GM23338 (cell line): ENCODE measurements at places on chromosomes 16 and 17. TPM values are rescaled to one million over a fixed set of nuclear protein-coding genes. Genes with fewer than 3 reads are reported as not detected.

GRCh38 chr17:51638971-51639370 is 378.6 kb downstream of the UTP18 start:
- H3K27me3 ChIP-seq = no peaks in the 10 kb centered on the region
- peaks cover 5% of the 10 kb centered on the region; the same call in 1 of the 2 replicates for H3K4me1 ChIP-seq
- no peak for DNase-seq
- H3K27ac ChIP-seq = no peak overlapping the region
- no peaks in the 10 kb centered on the region for H3K36me3 ChIP-seq
- H3K4me3 ChIP-seq = no peak overlapping the region

DNA sequence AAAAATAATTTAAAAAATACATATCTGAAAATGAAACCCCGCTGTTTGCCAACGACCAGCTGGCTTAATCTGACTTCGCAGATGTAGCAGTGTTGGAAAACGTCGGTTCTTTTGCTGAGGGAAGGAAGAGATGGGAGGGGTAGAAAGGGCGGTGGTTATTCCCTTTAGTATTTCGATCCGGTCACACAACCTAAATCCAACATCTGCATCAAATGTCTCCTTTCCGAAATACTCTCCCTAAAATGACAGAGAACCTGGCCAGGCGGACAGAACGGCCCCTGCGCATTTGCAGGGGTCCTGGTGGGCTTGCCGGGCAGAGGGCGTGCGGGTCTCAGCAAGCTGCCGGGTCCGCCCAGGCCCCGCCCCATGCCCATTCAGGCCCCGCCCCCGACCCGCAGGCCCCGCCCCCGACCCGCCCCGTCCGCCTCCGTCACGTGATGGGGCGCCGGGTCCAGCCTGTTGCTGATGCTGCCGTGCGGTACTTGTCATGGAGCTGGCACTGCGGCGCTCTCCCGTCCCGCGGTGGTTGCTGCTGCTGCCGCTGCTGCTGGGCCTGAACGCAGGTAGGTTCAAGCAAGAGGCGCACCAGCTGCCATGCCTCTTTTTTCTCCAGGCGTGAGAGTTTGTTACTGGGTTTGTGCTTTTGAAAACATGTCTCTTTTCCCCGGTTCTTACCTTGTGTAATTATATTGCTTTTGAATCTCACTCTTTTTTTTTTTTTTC is at the start of gene SCPEP1:
SCPEP1 (plus strand) TSS at position 459 of the 723 bp plus-strand sequence; CDS start at position 488, 29 bp downstream.
- DNase-seq = peak; percentile 91
- H3K4me3 ChIP-seq = peak within 1 kb of the TSS; percentile 85
- no peaks in the 10 kb centered on the region for H3K27me3 ChIP-seq
- peaks cover 24% of the 10 kb centered on the region for H3K4me1 ChIP-seq
- peak within 1 kb of the TSS; percentile 3; the same call in 1 of the 2 replicates for H3K27ac ChIP-seq

- no peaks in the 10 kb centered on the region for H3K36me3 ChIP-seq
- DNase-seq = no peak
- H3K4me1 ChIP-seq = peaks cover 7% of the 10 kb centered on the region; the same call in 1 of the 2 replicates
- no peaks in the 10 kb centered on the region for H3K27me3 ChIP-seq
Observed at GRCh38 chr17:44269535-44270240, 1.8 kb upstream of the SLC4A1 start.

The CFAP97D1 gene
- 0.07 and 0.12 TPM in 2 replicates for total RNA-seq

GRCh38 chr17:48634493-48635208 is 8.5 kb upstream of the HOXB9 start:
- H3K36me3 ChIP-seq = no peaks in the 10 kb centered on the region

DNA sequence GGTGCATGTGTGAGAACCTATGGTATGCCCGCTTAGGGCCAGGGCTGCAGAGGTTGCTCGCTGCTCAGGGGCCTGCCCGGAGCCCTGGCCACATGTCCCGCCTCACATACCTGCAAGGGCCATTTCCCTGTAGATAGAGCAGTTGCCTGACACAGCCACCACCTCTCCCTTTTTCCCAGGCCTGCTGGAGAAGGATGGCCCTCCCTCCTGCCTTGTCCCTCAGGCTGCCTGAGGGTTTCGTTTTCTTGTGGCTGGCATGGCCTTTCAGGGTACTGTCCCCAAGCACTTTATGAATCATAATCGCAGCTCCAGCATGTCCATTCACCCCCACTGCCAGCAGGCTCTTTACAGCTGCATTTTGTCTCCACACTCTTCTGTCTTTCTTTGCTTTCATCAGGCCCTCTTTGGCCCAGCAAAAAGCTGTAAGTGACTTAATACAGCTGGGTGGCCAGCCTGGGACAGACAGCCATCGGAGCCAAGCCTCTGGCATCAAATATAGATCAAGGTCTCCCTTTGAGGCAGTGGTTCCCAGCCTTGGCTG is 65.7 kb downstream of the MPRIP start:
- H3K27ac ChIP-seq = 0 out of 2 replicates have a peak overlapping the region, but pooled peaks have one; percentile 32
- H3K4me3 ChIP-seq = no peak overlapping the region
- H3K27me3 ChIP-seq = no peaks in the 10 kb centered on the region

GRCh38 chr17:3683054-3683511 is 12.9 kb downstream of the P2RX5 start:
- no peaks in the 10 kb centered on the region for H3K4me1 ChIP-seq
- H3K27me3 ChIP-seq = no peaks in the 10 kb centered on the region

The DLX3 gene
- 0.14 TPM in 1 of 2 replicates, not detected in the other for total RNA-seq

DNA sequence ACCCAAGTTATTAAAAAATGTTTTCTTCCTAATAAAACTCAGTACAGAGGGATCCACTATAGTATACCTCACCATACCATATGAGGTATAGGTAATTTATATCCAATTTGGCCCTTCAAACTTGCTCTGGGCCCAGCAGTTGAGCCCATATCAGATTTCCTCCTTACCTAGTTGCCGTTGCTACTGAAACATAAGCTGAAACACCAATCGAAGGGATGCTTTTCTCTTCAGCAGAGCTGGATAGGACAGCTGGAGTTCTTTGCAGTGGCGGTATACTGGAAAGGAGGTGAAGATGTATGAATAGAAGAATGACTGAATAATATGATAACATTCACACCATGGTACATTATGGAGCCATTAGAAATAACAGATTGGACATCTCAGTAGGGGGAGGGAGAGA is 42.7 kb downstream of the TNRC6C start:
- H3K4me3 ChIP-seq = no peak overlapping the region
- no peak overlapping the region for H3K27ac ChIP-seq
- H3K27me3 ChIP-seq = no peaks in the 10 kb centered on the region
- peak; percentile 43 for DNase-seq
- 0 out of 2 replicates have a peak, but pooled peaks cover 3% of the 10 kb centered on the region for H3K36me3 ChIP-seq

The RNF157 gene
- 11.7 and 13.8 TPM in 2 replicates for total RNA-seq

GRCh38 chr17:50101346-50102163 is 6.4 kb downstream of the PDK2 start:
- peak; percentile 39 for DNase-seq
- H3K4me3 ChIP-seq = peak overlapping the region; percentile 41
- no peaks in the 10 kb centered on the region for H3K27me3 ChIP-seq
- H3K27ac ChIP-seq = no peak overlapping the region

DNA sequence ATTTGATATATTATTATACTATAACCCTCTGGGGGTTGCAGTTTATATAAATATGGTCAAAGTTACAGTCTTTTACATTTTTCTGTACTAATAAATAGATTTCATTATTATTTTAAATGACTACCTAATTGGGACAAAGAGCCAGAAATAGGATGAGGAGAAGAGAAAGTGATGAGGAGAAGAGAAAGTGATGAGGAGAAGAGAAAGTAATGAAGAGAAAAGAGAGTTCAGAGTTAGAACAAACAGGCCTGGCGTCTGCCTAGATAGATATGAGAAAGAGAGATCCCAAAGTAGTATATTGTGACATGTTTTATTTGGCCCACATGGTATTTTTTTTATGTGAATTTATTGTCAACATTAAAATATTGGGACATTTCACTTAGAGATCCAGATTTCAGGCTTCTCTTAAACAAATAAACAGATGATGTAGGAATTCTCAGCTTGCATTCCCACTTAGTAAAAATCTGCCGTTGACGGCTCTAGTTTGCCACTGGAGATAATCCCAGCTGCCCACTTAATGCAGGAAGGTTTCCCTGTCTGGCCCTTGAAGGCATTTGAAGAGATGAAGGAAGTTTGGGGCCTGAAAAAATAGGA is 210.7 kb downstream of the STX8 start:
- no peak for DNase-seq
- H3K36me3 ChIP-seq = no peaks in the 10 kb centered on the region
- peaks cover under 1% of the 10 kb centered on the region; the same call in 1 of the 2 replicates for H3K4me1 ChIP-seq
- no peaks in the 10 kb centered on the region for H3K27me3 ChIP-seq

DNA sequence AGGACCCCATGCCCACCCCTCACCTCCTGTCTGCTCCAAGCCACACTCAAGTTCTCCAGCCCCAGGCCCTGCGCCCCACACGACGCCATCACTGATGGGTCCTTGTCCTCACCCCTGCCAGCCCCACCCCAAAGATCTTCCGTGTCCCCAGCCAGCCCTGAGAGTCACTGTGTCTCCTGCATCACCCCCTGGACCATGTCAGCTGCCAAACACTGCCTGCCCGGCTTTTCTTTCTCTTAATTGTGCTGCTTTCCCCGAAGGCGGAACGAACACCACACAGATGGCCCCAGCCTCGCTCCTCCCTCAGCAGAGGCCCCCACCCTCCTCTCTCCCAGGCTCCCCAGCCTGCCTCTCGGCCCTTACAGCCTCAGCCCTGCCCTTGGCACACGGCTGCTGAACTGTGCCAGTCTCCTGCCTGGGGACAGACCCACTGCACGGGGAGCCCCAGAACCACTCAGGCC is 4.8 kb upstream of the GAA start:
- H3K4me1 ChIP-seq = peaks cover 3% of the 10 kb centered on the region; the same call in 1 of the 2 replicates
- DNase-seq = no peak
- H3K27ac ChIP-seq = no peak overlapping the region

DNA sequence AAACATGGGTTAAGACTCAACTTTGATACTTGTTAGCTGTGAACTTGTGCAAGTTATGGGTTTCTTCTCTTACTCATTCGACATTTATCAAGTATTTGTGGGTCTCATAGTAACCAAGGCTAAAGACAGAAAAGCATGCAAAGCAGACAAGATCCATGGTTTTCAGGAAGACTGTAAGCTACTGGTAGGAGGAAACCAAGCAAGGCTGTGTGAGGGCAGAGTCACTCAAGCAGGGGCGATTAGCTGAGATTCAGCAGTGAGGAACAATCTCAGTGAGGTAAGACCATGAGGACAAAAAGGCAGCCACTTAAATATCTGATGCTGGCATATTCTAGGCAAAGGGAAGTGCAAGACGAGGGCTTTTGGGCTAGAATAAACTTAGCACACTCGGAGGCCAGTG is 29.5 kb downstream of the MBTD1 start:
- no peaks in the 10 kb centered on the region for H3K36me3 ChIP-seq
- H3K27me3 ChIP-seq = no peaks in the 10 kb centered on the region
- DNase-seq = no peak
- H3K27ac ChIP-seq = no peak overlapping the region
- H3K4me1 ChIP-seq = no peaks in the 10 kb centered on the region; the same call in 1 of the 2 replicates
- H3K4me3 ChIP-seq = no peak overlapping the region

DNA sequence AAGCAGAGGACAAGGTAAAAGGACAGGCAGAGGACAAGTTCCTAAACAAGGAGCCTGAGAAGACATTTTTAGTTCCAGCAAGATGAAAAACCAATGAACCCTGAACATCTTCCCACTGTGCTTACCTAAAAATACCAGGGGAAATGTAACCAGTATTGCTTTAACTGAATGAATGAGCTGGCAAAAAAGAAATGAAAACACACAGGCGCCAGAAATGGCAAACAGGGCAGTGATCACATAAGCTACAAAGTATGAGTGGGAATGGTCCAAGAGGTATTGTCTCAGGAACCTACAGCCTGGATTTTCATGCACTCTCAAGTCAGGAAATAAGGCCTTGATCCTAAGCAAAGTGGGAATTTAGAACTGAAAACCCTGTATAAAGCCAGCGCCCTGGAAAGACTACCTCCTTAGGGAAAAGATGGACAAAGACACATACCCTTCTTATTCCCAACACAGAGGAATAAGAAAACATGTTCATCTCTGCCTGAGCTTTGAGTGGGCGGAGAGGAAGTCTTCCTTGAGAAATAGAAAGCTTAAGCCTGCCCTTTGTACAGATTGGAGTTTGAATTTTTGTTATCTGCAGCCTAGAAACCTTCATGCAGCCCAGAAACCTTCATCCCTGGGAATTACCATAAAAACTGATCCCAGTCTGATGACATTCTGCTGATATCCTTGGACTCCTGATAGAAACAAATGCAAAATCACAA is 2.1 kb downstream of the CMTM2 start:
- no peak overlapping the region for H3K4me3 ChIP-seq
- peaks cover 56% of the 10 kb centered on the region for H3K27me3 ChIP-seq
- H3K27ac ChIP-seq = no peak overlapping the region
- no peak for DNase-seq
- no peaks in the 10 kb centered on the region for H3K36me3 ChIP-seq

The SEPTIN1 gene
- total RNA-seq = 0.21 and 0.35 TPM in 2 replicates

The ZG16 gene
- total RNA-seq = not detected in 2 replicates

The CDH13 gene
- total RNA-seq = 4.4 and 13.6 TPM in 2 replicates

- H3K4me1 ChIP-seq = peaks cover 11% of the 10 kb centered on the region
- H3K27me3 ChIP-seq = no peaks in the 10 kb centered on the region
- no peaks in the 10 kb centered on the region for H3K36me3 ChIP-seq
- DNase-seq = no peak
Observed at GRCh38 chr16:49057936-49058335, 223.7 kb downstream of the CBLN1 start.

The DNASE1L2 gene
- total RNA-seq = 0.66 TPM in 1 of 2 replicates, not detected in the other

DNA sequence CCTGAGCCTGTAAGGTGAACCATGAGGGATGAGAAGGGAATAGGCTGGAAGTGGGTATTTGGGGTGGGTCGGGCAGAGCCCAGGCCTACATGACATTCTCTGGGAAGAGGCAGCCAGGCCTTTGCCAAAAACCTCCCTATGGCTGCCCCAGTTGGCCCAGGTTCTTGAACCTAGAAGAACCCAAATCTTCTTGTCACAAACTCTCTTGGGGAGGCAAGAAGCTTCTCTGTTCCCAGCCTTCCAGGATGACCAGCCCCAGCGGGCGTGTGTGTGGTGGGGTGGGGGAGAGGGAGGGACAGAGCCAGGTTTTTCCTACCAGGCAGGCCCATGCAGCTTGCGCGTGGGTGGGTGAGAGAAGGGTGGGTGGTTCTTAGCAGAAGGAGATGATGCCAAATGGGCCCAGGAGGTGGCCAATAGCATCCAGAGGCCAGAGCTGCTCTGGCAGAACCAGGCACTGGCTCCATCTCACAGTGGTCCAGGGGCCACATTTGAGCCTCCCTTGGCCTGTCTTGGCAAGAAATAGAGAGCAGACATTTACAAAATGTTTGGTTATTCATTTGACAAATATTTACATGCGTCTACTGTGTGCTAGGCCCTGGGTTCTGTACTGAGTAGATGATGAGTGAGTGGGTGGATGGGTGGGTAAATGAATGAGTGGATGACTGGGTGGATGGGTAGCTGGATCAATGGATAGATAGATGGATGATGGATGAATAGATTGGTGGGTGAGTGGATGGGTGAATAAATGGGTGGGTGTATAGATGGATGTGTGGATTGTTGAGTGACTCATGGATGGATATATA is 44.3 kb upstream of the PLCG2 start:
- no peaks in the 10 kb centered on the region for H3K27me3 ChIP-seq
- no peaks in the 10 kb centered on the region for H3K36me3 ChIP-seq
- H3K27ac ChIP-seq = no peak overlapping the region
- DNase-seq = no peak
- H3K4me3 ChIP-seq = no peak overlapping the region

DNA sequence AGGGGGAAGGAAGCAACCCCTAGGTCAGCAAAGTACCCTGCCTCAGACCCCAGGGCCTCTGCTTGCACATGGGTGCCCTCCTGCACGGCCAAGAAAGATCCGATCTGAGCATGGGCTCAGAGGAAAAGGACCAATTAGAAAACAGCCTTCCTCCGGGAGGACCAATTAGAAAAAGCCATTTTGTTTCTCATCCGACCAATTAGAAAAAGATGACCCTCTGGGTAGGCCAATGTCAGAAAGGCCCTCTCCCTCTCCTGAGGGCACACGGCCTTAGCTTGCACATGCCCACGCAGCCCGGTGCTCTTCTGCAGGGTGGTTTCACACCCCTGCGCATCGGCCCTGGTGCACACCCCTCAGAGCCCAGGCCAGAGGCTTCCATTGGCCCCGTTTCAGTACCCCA is 5.1 kb upstream of the CISD3 start:
- no peak for DNase-seq
- no peak overlapping the region for H3K4me3 ChIP-seq
- peaks cover 16% of the 10 kb centered on the region for H3K4me1 ChIP-seq
- peaks cover 38% of the 10 kb centered on the region for H3K27me3 ChIP-seq
- no peak overlapping the region for H3K27ac ChIP-seq
- H3K36me3 ChIP-seq = no peaks in the 10 kb centered on the region
